A673 (cell line): ENCODE measurements at places on chromosomes 16 and 17. TPM values are rescaled to one million over a fixed set of nuclear protein-coding genes. Genes with fewer than 3 reads are reported as not detected.
A peak's percentile ranks its signal among the peaks of the same experiment; 100 is the strongest.

- peak; percentile 46 for DNase-seq
Observed at GRCh38 chr17:48442819-48443218, 12.8 kb upstream of the SKAP1 start.

DNA sequence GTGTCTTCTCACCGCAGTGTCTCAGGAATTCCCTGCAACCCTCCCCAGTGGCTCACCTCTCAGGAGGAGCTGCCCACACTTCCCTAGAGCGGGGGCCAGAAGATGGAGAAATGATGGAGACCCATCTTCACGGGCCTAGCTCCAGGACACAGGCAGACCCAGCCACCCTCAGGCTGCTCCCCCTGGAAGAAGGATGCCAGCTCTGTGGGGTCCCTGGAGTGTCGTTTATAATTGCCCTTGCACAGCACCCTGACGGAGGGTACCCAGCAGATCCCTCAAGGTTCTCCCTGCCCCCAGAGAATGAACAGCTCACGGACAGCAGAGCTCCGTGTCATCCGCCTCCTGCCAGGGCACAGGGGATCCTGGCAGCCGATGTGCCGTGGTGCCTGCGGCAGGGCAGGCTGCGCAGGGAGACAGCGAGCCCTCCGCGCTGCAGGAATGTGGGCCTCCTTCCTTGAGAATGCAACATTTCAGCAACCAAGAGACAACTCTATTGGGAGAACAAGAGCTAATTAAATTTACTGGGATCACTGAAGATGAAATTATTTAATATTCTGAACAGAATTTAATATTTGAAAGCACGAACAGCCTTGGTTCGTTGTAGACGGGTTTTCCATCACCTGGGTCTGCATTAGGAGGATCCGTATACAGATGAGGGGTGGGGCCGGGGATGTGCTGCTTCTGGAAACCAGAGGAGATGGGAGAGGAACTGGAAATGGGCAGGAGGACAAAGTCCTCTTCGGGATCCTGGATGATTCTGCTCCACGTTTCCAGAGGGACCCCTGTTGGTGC is 21.0 kb upstream of the RBFOX3 start:
- no peak for DNase-seq

DNA sequence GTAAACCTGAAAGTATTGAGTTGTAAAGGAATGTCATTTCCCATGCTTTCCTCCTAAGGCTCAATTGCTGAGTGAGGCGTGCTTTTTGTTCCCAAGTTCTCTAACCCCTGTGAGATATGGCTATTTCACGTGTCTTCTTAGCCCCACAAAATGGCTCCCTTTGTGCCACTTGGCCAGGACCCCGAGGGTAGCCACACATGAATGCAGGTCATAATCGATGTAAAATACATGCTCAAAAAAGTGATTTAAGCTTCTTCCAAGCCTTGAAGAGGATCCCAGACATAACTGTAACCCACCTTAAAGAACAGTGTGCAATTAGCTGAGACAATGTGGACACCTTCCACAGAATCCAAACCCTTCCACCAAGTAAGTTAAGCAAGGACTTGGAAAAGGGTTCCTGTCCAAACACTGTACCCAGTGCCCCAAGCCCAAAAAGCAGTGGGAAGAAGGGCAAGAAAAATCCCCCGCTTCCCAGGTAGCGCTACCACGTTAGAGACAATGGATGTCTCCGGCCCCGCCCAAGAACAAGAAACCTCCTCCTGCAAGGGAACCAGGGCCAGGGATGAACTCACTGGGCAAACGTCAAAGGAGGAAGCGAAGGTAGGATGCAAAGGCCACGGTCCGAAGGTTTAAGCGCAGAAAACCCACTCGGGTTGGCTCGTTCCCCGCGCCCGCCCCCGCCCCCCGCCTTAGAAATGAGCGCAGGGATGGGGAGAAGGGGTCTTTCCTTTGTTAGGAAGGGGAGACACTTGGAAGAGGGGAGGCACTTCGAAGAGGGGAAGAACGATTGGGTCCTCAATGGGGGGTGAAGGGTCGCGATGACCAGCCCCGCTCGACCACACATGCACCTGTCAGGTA is 1.2 kb downstream of the JPT1 start:
- peak; percentile 64 for DNase-seq

DNA sequence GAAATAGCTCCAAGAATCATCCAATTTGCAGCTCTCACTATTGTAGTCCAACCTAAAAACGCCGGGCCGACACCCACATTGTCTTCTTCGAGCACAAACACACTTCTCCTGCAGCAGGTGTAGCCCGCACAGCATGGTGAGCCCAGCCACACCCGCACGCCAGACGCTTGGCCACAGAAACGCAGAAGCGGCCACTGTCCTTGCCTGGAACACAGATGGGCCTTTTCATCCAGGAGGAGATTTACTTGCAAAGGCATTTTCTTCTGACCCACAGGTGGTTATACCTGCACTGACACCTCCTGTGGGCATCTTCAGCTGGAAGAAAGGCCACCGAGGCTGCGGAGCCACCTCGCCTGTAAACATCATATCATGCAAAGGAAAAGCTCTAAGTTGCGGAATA is 98.4 kb downstream of the ADCY9 start:
- no peak for DNase-seq

GRCh38 chr17:57468932-57469775 is 212.8 kb downstream of the MSI2 start:
- no peak for DNase-seq

GRCh38 chr17:62652251-62653001 is 25.0 kb downstream of the MRC2 start:
- DNase-seq = peak; percentile 24

GRCh38 chr16:29831490-29831889 is 11.2 kb downstream of the MVP start:
- DNase-seq = no peak

DNA sequence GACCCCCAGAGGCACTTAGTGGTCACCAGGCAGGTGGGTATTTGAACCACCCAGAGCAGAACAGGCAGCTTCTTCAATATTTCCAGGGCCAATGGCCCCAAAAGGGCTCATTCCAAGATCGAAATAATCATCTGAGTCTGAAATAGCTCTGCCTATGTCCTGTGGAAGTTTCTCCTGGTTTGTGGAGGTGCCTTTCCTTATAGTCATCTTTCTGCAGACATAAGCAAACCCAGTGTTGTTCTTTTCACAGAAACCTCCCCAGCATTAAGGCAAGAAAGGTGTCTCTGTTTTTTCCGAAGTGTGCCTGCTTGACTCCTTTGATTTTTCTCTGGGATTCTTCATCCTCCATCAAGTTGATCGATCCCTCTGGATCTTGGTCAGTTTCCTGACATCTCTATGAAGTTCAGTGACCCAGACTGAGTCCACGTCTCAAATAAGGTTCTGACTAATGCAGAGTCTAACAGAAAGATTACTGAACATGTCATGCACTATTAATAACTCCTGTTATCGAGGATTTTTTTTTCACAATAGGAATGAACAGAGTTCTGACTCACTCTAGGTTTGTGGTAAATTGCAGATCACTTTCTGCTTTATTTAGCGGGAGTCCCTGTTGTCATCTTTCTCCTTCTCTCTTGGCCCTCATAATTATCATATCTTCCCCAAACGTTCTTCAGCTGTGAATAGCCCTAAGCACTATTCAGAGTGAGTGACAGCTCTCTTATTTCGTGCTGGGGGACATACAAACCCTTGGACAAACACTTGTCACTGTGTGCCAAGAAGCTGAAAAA is 1.5 kb downstream of the LRRC3C start:
- no peak for DNase-seq

DNA sequence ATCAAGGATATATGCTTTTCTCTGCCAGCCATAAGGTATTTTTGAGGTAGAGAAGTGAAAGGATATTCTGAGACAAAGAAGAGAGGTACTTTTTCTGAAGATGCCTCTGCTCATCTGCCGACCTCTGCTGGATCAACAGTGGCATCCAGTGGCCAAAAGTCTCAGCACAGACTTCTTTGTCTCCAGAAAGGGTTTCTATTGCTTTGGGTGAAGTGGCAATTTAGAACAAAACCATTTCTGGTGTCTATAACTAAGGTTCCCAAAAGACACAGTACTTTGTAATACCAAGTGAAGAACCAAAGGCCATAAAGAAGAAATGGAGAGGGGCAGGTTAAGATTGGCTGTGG is 155.2 kb upstream of the C17orf78 start:
- DNase-seq = peak; percentile 21

GRCh38 chr17:19237389-19238166 is 412 bp downstream of the EPN2 start:
- DNase-seq = peak; percentile 62

GRCh38 chr16:69553332-69553731 is 12.4 kb upstream of the NFAT5 start:
- no peak for DNase-seq

DNA sequence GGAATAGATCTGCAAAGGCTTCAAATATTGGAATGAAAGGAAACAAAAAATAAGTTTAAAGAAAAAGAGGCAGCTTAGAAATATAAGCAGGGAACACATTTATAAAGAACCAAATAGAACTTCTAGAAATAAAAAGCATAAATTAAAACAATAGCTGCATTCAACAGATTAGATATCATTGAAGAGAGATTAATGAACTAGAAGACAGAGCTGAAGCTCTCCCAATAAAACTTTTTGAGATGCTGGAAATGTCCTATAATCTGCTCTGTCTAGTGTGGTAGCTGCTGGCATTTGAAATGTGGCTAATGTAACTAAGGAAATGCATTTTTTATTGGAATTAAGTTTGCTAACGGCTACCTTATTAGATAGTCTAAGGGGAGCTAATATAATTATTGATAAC is 115.6 kb downstream of the MAP2K4 start:
- no peak for DNase-seq

GRCh38 chr17:68097161-68097805 is 61.7 kb downstream of the KPNA2 start:
- DNase-seq = no peak

- DNase-seq = no peak
Observed at GRCh38 chr17:79413611-79414010, 197.2 kb downstream of the RBFOX3 start.

GRCh38 chr16:48206594-48207242 is 37.4 kb upstream of the LONP2 start:
- no peak for DNase-seq

GRCh38 chr17:58321571-58322525 is 6.7 kb downstream of the TSPOAP1 start:
- DNase-seq = no peak

- no peak for DNase-seq
Observed at GRCh38 chr16:27503662-27504061, 46.1 kb downstream of the GTF3C1 start.

GRCh38 chr17:66348584-66349165 is 46.3 kb downstream of the PRKCA start:
- peak; percentile 84 for DNase-seq

GRCh38 chr16:85888405-85889331 is 10.3 kb upstream of the IRF8 start:
- peak; percentile 76 for DNase-seq

- no peak for DNase-seq
Observed at GRCh38 chr17:82287868-82288801, 14.6 kb upstream of the CSNK1D start.

GRCh38 chr17:48011405-48012150 is 26.0 kb downstream of the COPZ2 start:
- peak; percentile 88 for DNase-seq

DNA sequence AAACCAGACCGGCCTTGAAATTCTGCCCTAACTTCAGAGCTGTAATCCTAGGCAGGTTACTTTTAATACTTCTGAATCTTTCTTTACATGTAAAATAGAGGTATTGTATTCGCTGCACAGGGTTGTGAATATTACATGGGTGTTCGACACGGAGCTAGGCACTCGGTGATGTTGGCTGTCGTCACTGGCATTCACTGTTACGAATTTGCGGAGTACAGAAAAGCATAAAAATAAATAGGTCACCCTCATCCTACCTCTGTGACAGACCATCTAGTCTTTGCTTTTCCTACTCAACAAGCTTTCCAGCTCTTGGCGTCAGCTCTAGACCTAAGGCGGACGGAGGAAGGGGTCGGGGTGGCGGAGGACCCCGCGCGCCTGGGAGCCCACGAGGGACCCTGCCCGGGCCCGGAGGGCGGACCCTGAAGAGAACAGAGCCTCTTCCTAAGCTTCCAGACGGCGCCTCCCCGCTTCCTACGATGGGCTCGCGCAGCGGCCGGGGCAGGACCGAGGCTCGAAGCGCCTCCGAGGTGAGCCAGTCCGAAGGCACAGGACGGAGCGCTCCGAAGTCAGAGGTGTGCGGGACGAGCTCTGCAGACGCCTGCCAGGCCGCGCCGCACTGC is 879 bp upstream of the SPG7 start:
- DNase-seq = no peak

- no peak for DNase-seq
Observed at GRCh38 chr16:80040814-80041213, 440.3 kb upstream of the MAF start.

DNA sequence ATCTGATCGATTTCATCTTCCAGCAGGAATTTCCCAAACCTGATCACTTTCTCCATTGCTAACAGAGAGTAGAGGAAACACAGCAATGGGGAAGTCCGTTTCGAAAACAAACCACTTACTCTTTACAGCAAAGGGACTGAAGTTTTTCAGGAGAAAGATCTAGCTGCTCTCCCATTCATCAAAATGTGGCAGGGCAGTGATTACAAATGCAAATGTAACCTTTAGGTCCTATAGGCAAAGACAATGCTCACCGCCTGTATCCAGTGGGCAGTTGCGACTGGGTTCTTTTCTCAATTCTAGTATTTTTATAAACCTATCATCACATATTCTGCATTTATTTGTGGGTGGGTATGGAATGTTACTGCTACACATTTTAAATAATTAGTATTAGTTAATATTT is 218.0 kb upstream of the ZFHX3 start:
- DNase-seq = no peak

- DNase-seq = no peak
Observed at GRCh38 chr17:28549236-28550132, 2.9 kb downstream of the UNC119 start.

KRT34 gene
- total RNA-seq = not detected in 2 replicates

VAT1L gene
- total RNA-seq = 0.09 and 0.17 TPM in 2 replicates

SPATA32 gene
- 0.22 TPM in 1 of 2 replicates, not detected in the other for total RNA-seq

SLFN14 gene
- total RNA-seq = not detected in 2 replicates

DNAAF8 gene
- total RNA-seq = 0.15 and 0.72 TPM in 2 replicates

HCRT gene
- not detected in 2 replicates for total RNA-seq

TEKT1 gene
- not detected in 2 replicates for total RNA-seq

RPGRIP1L gene
- total RNA-seq = 18.3 and 19.8 TPM in 2 replicates

OTOP3 gene
- total RNA-seq = not detected in 2 replicates

KRT27 gene
- total RNA-seq = not detected in 2 replicates

CCL2 gene
- 3.7 and 3.9 TPM in 2 replicates for total RNA-seq

TMEM220 gene
- total RNA-seq = 0.11 and 1.4 TPM in 2 replicates

HNF1B gene
- not detected in 2 replicates for total RNA-seq

GPR142 gene
- total RNA-seq = 0.24 and 0.68 TPM in 2 replicates

CHMP1A gene
- total RNA-seq = 104 and 110 TPM in 2 replicates

AATK gene
- 0.90 and 1.4 TPM in 2 replicates for total RNA-seq

CCL8 gene
- total RNA-seq = not detected in 2 replicates
